ENCODE measurements at places on chromosomes 2 and 18.

DNA sequence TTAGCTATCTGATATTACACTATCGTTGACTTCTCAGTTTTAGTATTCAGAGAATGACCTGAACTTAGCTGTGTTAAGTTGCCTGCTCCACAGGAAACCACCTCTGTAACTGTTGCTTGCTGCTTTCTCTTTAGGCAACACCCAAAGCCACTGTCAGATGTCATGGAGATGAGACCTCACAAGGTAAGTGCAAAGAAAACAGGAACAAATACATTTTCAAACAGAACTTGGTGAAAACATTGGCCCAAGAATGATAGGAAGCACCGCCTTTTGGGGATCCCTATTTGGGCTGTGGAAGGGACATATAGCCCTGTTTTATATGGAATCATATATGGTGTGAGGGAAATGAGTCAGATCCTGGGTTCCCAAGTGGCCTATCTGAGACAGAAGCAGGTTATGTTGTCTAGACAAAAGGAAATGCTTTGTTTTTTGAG, 143.4 kb downstream of the UBE2E3 start:
- DNase-seq, result no peak

- no peak for DNase-seq
These were observed 3.8 kb downstream of the SAG start for GRCh38 chr2:233311241-233311926.

DNA sequence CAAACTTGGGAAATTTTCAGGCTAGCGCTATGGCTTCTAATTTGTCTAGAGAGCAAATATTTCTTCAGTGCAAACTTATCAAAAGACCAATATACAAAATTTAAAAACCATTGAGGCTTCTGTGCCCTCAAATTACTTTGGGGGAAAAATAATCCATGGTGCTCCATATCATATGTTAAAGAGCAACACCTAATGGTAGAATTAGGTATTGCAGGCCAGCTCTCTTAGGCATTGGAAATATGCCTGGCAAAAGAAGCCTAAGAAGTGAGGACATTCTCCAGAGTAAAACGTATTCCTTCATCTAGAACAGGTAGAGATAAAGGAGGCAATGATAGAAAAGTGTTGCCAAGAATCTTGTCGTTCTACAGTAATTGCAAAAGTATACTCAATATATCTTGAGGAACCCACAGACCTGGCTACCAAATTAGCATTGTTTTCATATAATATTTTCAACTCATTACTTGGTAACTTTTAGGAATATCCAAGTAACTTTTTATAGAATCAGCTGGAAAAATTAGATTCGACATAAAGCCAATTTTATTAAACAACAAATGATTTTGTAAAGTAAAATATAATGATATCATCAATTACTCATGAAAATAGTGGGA, 401.1 kb downstream of the BCL11A start:
- no peak for DNase-seq

DNA sequence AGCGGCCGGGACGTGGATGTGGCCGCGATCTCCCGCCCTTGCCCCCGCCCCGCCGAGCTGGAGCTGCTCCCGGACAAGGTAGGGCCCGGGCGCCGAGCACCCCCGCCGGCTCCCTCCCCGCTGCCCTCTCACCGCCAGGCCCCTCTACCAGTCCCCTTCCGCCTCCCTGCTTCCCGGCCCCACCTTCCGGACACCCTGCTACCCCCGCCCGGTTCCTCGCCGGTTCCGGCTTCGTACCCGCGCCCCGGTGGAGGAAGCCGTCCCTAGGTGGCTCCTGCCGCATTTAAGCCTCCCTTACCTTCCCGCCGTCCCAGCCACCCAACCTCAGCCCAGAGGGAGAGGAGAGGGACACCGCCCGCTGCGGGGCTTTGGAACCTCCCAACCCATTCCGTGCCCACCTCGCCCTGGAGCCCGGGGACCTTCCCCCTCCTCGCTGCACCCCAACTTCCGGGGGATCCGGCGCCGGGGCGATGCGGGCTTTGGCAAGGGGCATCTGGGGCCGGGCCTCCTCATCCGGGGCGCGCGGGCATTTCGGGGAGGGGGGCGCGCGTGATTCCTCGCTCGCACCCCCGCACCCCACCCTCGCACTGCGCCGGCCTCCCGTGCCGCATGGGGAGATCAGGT, 475 bp downstream of the B3GNT2 start:
- peak; percentile 15 for DNase-seq

DNA sequence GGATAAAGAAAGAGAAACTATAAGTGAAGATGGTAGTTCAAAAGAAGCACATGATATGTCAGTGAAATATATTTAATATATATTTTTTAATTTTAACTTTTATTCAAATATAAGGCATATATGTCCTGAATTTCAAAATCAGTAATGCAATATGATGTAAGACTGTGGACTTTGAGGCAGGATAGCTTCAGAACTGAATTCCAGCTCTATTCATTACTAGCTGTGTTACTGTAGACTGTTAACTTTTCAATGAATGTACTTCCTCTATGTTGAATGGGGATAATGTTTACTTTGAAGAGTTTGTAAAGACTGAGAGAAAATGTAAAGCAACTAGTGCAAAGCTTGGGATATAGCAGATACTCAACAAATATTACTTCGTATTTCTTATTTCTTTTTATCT, 112.6 kb downstream of the PMS1 start:
- DNase-seq, result no peak

- DNase-seq, result no peak
These were observed 11.3 kb upstream of the ARHGEF4 start for GRCh38 chr2:130825231-130825965.

DNA sequence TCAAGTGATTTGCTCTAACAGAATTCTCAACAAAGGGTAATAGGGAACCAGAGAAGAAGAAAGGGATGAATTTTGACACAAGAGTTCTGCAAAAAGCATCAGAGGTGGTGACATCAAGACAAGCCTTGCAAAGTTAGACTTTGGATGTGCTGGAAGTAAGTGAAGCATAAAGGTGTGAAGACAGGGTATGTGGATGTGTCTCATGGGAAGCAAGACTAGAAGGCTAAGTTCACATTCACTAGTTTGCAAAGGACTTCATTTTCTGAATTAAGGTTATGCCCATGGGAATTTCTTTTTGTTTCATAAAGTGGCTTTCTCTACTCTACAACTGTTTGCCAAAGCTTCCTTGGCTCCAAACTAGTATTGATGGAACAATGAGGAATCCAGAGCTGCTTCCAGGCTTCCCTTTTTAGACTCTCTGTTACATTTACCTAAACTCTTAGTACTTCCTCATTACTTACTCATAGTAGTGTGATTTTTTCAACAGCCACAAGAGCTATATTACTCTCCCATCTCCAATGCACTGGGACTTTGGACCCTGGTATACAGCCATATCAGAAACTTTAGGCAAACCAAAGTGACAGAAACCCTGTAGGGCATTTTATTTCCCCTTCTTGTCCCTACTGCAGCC, 21.1 kb upstream of the IHH start:
- no peak for DNase-seq

GRCh38 chr18:830315-830901, 18.4 kb upstream of the YES1 start:
- DNase-seq, result no peak

DNA sequence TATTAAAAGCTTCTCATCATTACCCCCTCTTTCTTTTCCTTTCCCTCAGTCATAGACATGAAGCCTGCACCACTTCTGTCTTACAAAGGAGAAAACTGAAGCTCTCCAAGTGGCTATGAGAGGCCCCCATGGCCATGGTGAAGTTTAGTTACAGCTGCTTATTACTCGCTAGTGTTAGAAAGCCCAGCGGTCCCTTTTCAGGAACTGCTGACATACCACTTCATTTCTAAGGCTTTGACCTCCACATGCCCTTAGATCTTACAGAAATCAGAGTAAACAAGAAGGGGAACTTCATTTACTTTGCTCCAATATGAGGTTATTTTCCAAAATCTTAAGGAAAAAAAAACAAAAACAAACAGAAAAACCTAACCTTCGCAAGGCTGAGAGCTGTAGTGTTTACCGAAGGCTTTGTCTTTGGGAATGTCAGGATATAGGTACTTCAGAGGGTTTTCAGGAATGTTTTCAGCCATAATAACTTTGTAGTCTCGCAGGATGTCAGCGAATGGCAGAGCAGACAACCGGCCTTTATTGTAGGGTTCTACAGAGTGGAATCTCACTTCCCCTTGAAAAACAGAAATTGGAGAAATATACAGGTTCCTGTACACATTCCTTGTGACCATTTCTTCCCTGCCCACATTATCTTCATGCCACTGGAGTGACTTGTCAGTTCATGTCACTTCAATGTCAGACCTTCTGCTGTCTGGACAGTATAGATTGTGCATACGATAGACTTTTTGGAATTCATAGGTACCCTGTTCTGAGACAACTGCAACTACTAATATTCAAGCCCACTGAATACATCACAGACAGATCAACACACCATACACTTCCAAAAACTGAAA, 18.8 kb upstream of the STAT1 start:
- DNase-seq, result no peak

DNA sequence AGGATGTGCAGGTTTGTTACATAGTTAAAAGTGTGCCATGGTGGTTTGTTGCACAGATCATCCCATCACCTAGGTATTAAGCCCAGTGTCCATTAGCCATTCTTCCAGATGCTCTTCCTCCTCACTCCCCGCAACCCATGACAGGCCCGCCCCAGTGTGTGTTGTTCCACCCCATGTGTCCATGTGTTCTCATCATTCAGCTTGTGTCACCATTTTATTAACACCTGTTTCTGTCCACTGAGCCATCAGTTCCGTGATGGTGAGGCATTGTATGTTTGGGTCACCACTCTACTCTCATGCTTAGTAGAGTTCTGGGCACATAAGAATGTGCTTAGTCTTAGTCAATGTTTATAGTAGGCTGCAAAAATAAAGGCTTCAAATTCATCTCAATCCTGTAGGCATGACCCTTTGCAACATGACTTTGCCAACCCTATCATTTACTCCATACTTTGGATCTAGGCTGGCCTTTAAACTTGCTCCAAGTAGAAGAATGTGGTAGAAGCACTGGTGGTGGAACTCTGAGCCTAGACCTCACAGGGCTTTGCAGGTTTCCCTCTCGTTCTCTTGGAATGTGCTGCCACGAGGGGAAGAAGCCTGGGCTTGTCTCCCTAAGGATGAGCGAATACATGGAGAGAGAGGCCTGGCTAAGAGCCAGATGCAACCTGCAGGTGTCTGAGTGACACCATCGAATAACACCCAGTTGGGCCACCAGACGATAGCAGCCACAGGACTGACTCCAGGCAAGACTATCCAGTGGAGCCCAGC, 161.5 kb downstream of the NAPG start:
- no peak for DNase-seq

DNA sequence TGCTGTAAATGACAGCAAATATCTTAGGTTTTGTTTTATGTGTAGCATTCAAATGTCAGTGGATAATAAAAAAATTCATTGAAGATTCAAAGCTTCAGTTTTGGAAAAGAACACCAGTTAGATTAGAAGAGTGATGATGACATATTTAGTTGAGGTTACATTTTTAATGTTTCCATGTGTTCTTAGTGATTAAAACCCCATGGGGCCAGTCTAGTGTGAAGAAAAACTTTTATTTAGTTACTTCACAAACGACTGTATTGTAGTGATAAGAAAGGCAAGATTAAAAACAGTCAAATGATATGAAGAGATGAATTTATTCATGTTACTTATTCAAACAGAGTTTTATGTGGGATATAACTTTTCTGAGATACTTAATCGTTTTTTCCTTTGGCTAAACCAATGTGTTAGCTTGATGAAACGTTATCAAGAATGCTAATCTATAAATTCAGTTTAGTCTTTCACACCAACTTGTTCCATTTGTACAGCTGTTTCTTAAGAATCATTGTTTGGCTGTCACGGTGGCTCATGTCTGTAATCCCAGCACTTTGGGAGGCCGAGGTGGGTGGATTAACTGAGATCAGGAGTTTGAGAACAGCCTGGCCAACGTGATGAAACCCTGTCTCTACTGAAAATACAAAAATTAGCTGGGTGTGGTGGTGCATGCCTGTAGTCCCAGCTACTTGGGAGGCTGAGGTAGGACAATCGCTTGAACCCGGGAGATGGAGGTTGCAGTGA, 11.6 kb downstream of the BMPR2 start:
- DNase-seq, result no peak

GRCh38 chr18:20971886-20972267, 139.7 kb downstream of the ROCK1 start:
- no peak for DNase-seq

DNA sequence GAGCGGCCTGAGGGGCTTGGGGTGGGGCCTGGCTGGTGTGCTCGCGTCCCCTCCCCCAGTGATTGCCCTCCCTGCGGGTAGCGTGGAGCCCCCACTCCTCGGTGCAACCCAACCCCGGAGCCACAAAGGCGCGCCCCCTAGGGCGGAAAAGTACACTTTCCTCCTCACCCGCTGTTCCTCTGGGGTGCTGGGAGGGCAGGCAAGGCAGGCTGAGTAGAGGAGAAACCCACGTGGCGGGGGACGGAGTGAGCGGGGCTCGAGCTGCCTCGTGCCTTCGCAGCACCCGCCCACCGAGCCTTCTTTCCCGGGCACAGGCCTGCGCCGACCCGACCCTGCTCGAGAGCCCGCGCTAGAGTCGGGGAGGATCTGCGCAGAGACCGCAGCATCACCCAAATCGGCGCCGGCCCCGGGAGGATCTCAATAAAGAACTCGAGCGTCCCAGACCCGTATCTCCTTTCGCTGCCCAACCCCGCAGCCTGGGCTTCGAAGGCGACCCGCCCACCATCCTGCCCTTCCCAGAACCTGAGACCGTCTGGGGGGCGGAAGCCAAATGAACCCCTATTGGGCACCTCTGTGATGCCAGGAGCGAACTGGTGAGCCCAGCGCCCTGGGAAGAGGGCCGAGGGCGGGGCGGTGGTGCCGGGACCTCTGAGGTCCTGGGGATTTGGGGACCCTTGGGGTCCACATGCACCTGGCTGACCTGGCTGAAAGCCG, 1.5 kb downstream of the UCN start:
- no peak for DNase-seq

GRCh38 chr2:75787532-75788132, 76.9 kb upstream of the GCFC2 start:
- no peak for DNase-seq

GRCh38 chr2:19176172-19176852, 182.1 kb downstream of the OSR1 start:
- no peak for DNase-seq

DNA sequence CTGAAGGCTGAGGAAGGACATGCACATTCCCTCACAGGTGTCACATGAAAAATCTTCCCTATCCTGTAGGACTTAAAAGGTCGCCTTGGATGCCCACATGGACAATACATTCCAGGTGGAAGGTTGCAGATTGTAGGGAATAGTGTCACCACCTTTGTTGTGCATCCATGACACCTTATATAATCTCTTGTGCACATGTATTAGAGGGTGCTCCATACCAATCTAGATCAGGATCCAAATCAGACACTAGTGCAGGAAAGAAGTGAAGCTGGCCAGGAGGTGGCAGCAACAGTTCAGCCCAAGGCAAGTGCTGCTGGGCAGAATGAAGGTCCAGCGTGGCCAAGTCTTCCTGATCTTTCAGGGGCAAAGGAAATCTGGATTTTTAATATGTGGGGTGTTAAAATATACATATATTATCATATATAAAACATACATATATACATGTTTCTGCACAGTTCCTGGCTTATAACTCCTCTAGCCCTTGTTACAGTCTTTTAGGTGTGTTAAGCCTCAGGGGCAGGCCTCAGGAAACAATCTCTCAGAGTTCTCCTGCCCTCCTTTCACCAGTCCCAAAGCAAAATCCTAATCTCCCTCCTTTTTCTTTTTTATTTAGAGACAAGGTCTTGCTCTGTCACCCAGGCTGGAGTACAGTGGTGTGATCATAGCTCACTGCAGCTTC, 16.6 kb downstream of the NIF3L1 start:
- DNase-seq, result peak; percentile 14

Data from stimulated activated CD4-positive, alpha-beta T cell treated with anti-CD3 and anti-CD28 coated beads, Interleukin-15, amount 100 ng/mL, for 1 hour (primary cell).